Renal cortex interstitium (tissue), 15 donors: ENCODE measurements at places on chromosomes 16 and 17.

GRCh38 chr16:4924593-4925292, 12.2 kb downstream of the PPL start:
- no peak for DNase-seq

DNA sequence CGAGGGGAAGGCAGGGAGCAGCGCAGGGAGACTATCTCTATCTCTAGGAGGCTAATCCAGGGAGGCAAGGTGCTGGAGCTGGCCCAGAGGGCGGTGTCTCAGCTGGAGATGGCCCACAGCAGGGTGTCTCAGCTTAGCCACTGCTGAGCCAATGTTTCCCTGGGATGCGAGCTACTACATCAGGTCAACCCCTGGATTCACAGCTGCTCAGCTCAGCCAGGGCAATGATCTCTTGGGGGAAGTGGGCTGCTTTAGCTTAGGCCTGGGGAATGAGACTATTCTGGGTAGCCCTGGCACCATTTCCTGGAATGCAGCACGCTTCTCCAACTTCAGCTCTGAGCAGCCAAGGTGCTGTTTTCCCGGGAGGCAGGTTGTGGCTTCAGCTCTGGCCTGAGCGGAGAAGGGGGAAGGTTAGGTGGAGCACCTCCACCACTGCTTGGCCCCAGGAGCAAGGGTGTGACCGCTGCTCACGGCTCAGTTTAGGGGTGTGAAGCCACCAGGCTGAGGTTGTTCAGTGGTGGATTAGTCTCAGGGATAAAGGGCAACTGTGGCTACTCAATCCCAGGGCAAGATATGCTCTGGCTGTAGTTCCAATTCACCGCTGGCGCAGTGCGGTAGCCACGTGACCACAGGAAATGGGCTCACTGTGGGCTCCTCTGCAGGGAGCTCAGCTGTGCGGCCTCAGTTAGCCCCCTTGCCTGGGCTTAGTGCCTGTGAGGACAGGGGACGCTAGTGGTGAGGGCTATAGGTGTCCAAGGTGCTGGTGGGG, 5.2 kb upstream of the PRSS21 start:
- DNase-seq = no peak

DNA sequence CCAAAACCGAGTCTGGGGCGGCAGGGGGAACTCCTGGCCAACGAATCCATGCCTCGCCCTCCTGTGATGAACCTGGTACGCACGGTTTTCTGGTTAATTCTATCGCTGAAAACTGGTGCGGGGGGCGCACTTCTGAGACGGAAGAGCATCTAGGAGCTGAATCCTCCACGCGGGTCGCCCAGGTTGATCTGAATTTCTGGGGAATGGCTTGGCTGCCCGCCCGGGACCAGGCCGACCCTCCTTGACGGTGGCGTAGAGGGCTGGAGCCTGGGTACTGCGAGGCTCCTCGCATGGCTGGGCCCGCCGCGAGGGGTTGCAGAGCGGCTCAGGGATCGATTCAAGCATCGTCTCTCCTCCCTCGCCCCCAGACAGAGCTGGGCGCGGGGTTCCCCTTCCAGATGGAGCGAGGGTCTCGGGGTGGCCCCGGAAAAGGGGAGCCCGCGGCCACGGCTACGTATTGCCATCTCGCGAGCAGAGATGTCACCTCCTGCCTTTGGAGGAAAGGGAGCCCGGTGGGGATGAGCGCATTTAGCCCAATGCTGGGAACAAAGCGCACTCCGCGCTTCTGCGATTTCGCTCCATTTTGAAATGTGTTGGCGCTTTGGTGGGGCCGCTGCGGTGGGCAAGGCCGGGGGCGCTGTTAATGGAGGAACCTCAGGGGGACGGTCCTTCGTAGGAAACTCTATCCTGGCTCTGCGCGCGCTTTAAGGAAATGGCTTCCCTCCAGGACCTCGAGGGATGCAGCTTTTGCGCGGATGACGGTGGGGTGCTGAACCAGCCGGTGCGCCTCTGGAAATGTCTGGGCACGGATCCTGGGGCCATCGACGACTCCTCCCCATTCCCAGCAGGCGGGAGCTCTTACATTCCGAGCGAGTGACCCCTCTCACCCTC, 2.7 kb downstream of the MAPT start:
- DNase-seq = no peak

- DNase-seq = peak; percentile 24
Measured at GRCh38 chr16:56547120-56547948, 17.5 kb upstream of the MT4 start.

GRCh38 chr17:80137131-80137530, 9.8 kb downstream of the EIF4A3 start:
- no peak for DNase-seq

DNA sequence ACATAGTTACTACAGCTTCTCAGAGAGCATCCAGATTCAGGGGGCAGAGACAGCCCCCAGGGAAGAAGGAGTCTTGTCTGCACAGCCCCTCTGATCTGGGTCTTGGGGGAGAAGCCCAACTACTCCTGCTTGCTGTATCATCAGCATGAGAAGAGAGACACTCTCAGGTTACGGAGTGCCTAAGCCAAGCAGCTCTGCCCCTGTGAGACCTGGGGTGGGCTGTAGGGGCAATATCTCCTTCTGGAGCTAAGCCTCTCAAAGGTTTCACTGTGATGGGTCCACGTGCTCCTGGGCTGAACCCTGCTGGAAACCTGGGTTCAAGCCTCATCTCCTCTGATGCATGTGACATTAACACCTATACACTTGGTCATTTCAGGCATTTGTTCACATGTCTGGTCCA, 123.2 kb downstream of the CPPED1 start:
- no peak for DNase-seq
